Mucosa of gallbladder (tissue), 1 donor: ENCODE measurements at places on chromosomes 7 and 10.

- no peak for DNase-seq
Measured at GRCh38 chr7:33558549-33559323, 346.6 kb upstream of the BMPER start.

DNA sequence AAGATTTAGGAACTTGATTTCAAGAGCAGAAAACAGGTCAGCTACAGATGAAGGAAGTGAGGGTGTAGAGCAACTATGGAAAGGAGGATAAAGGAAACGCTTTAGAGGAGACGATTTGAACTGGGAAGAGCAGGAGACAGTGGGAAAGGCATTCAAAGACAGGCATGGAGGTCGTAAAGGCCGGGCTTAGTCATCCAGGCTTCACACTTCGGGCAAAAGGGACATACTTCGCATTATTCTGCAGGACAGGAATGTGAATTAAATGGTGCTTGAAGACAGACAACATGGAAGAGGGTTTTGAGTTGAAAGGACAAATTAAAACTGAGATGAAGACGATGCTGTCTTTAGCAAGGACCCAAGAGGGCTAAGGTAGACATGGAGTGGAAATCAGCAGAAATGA is 8.1 kb downstream of the FAM171A1 start:
- no peak for DNase-seq

- no peak for DNase-seq
Measured at GRCh38 chr7:129924602-129925001, 28.2 kb downstream of the UBE2H start.

GRCh38 chr7:91330866-91331265 is 66.6 kb downstream of the FZD1 start:
- no peak for DNase-seq

DNA sequence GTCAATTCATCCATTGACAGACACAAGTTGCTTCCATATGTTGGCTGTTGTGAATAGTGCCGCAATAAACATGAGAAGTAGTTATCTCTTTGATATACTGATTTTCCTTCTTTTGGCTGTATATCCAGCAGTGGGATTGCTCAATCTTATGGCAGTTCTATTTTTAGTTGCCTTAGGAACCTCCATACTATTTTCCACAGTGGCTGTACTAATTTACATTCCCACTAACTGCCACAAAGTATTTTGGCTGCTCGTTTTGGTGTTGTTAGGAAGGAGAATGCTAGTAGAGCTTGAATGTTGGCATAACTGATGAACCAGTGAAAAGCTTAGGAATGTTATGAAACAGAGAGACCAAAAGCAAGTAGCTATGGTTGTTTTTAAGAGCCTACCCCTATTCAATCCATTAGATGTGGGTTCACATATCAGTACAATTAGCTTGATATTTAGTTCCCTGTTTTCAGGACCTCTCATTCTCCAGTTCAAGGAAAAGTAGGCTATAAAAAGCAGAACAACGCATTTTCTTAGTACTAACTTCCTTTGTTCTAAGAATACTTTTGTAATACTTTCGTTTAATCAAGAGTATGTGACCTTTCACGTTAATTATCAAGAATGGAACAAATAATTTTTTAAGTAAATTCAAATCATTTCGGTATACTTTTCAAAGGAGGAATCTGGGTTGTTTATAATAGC is 100.3 kb downstream of the FAS start:
- DNase-seq, result no peak

GRCh38 chr7:37467002-37467401 is 18.3 kb upstream of the ELMO1 start:
- no peak for DNase-seq

DNA sequence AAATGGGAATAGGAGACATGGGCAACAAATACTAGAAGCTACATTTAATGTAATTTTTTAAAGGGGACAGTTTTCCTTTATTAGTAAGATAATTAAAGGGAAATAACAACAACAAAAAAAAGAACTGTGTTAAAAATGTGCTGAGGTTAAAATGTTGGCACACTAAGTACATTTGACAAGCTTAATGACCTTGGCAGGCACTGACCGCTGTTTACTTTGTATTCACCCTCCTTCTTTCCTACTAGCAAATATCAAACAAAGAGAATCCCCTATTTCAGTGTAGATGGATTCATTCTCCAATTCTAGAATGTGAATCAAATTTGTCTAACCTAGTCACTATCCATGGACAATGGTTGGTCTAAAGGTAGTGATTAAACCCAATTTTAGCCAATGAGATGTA is 77.5 kb upstream of the TOMM7 start:
- no peak for DNase-seq

DNA sequence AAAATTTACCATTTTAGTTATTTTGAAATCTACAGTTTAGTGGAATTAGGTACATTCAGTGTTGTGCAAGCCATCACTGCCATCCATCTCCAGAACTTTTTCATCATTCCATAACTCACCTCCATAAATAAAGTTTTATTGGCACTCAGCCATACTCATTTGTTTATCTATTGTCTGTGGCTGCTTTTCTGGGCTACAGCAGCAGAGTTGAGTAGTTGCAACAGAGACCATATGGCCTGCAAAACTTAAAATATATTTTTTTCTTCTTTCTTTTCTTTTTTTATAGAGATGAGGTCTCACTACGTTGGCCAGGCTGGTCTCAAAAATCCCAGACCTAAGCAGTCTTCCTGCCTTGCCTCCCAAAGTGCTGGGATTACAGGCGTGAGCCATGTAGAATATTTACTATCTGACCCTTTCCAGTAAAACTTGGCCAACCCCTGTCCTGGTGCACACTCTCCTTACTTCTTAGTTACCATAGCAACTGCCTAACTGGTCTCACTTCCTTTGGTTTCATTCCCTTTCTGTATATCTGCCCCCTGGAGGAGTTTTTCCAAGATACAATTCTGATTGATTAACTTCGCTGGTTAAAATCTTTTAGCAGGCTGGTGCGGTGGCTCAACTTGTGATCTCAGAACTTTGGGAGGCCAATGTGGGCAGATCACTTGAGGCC is 133.2 kb downstream of the CUX1 start:
- DNase-seq, result no peak

DNA sequence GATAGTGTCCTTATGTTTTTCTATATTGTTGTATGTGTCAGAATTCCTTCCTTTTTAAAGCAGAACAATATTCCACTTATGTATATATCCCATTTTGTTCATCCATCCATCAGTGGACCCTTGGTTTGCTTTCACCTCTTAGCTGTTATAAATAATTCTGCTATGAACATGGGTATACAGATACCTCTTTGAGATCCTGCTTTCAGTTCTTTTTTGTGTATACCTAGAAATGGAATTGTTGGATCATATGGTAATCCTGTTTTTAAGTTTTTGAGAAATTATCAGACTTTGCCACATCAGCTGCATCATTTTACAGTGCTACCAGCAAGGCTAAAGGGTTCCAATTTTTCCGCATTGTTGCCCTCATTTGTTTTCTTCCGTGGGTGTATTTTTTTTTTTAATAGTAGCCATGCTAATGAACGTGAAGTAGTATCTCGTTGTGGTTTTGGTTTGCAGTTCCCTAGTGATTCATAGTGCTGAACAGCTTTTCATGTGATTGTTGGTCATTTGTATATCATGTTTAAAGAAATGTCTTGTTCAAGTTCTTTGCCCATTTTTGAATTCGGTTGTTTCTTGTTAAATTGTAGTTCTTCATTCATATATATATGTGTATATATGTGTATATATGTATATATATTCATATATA is 87.8 kb downstream of the LCOR start:
- no peak for DNase-seq

DNA sequence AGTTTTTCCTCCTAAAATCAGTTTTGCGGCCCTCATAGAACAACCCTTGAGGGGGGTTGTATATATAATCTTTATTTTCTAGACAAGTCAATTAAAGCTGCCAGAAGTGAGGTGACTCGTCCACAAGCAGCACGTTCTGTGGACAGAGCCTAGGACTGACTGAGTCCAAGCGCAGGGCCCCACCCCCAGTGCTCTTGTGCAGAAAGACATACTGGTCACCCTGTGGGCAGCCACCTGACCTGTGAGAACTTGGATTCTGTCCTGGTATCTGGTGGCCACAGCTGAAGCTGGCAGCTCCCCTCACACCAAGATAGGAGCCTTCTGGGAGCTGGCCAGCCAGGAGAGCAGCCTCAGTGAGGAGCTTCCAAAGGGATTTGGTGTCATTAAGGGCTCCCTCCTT is 89.3 kb downstream of the GRK5 start:
- no peak for DNase-seq

DNA sequence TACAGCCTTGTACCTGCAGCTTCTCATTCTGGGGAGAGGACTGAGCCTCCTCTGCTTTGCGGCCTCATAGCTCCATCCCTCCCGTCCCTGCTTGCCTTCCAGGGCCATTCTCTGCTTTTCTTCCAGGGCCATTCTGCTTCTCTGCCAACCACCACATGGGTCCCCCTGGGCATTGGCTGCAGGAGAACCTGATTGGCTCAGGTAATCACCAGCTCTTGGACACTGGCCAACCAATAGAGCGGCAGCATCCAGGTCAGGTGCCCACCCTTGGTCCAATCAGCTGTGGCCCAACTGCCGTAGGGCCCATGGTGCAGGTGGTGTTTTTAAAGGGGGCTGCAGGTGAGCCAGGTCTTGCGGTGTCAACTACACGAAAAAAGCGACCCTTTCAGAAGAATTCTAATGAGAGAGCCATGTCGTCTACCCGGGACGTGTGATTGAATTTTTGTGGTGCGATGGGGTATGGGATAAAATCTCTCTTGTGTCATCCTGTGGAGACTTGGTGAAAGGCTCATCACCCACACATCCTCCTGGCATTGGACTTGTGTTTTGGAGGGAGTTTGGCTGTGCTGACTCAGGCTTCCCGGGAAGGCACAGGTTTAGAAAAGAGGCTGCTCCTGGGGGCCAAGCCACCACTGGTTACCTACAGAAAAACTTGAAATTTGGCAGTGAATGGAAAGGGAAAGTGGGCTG is 46.0 kb upstream of the PODXL start:
- no peak for DNase-seq

DNA sequence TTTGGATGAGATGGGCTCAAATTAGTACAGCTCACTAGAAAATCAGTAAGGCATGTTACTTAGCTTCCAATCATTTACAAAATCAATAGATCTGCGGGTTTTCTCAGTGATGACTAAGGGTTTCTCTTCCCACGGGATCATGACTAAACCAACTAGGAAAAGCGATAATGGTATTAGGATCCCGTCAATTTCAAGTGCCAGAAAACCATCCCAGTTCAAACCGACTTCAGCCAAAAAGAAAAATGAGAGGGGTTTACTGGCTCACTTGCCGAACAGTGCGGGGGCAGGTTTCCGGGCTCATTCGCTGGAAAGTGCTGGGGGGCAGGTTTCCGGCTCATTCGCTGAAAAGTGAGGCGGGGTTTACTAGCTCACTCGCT is 62.1 kb upstream of the LYZL2 start:
- DNase-seq, result no peak

GRCh38 chr10:121089434-121089833 is 238.3 kb downstream of the WDR11 start:
- no peak for DNase-seq

DNA sequence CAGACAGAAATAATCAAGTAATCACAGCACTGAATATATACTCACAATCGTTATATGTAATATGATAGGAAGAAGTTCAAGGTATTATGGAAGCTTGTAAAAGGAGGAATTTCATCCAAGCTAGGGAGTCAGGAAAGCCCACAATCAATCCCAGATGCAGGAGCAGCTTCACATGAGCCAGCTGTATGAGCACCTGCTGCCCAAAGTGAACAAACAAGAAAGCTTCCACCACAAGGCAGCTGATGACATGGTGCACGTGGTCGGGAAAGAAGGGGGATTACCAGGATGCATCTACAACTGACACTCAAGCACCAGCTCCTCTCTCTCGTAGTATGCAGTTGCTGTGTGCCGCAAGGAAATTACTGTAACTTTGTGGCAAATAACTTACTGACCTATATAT is 225.2 kb downstream of the XPNPEP1 start:
- no peak for DNase-seq

DNA sequence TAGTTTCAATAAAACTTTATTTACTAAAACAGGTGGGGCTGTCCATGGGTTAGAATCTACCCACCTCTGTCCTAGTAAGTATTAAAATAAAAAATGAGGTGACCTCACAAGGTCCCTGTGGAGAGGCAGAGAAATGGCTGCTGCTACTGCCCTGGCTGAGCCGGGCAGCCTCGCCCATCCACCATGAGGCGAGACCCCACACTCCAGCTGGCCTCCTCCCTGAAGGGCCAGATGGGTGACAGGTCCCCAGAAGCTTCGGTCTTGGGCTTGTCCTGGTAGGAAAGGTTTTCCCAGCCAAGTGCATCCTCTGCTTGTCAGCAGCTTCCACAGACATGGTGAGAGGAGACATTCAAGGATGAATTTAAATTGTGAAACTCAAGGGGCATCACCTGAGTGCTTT is 565.8 kb downstream of the PTPRN2 start:
- no peak for DNase-seq

GRCh38 chr7:20299647-20300312 is 30.9 kb upstream of the ITGB8 start:
- no peak for DNase-seq

DNA sequence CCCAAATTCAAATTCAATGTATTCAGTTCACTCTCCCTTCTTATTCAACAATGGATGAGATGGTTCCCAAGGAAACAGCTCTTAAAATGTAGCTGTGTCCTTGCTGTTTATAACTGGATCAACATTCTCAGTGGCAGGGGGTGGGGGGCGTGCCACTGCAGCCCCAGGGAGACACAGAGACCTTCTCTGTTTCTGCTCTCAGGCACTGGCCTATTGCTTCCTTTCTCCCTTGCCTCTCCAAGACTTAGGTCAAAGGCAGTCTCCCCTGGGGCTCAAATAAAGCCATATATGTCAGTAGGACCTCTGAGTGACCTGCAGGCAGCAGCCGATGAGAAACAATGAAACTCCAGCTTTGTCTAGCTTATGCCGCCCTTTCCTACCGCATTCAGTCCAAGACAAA is 20.7 kb downstream of the VSTM4 start:
- DNase-seq, result no peak

DNA sequence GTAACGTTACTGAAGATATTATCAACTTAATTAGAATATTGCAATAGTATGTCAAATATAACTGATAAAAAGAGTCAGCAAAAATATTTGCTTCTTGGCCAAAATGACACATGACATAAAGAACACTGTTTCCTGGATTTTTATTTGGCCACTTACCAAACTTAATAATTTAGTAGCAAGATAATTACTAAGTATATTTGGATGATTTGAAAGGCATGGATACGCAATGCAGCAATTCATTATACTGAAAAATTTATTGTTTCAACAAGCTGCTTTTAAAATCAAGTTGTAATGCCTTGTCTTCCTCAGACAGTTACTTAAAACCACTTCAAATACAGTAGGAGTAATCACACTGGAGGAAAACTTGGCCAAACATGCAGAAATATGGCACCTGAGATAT is 234.0 kb downstream of the SEMA3E start:
- DNase-seq, result no peak

GRCh38 chr10:28652106-28652505 is 25.2 kb upstream of the BAMBI start:
- no peak for DNase-seq

- DNase-seq, result no peak
Measured at GRCh38 chr10:77681839-77682238, 44.2 kb upstream of the KCNMA1 start.

GRCh38 chr10:11934262-11934661 is 108.3 kb downstream of the UPF2 start:
- no peak for DNase-seq

GRCh38 chr7:109868215-109868860 is 1222.6 kb upstream of the LRRN3 start:
- DNase-seq, result no peak
